ENCODE measurements at places on chromosomes 3 and 15.

DNA sequence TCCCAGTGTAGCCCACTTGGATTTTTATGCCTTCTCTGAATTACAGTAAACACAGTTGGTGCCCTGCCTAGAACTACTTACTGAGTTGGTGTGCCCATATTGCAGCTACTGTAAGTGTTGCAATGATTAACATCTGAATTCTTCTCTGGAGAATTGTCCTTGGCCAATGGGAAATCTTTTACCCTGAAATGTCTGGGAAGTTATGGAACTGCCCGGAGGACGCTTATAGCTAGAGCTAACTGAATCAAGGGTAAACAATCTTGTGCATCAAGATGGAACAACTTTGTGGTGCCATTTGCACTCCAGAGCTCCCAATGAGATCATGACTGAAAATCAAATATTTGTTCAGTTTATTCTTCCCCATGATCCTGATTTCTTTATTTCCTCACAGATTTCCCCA lies 246.7 kb upstream of the CBLB start:
- DNase-seq: no peak

DNA sequence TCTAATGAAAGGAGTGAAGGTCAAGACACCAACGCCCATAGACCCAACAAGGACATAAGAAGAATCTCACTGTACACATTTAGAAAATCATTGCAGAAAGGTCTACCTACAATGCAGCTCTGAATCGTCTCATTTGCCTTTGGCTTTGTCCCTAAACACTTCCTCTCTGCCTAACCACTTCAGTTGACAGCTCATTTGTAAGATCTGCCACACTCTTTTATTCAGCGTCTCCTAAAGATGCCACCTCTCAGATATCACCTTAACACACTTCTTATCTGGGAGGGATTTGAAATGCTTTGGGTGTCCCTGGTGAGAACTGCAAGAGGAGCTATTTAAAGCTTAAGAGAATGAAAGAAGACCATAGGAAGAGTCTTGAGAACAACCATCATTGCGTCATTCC lies 38.7 kb downstream of the RAB27A start:
- DNase-seq: no peak

DNA sequence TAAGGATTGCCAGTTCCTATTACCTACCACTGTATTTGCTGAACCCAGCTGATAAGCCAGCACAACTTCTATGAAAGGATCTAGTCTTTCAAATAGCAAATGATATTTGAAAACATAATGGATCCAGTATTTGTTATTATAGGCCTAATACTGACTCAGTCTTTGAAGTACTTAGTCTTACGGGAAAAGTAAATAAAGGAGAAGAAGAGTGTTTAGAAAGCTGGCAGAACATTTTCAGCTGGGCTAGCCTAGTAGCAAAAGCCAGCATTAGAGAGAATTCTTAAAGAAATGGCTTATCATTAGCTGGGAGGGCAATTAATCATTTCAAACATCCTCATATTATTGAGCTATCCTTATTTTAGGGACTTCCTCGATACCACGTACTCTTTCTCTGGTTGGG lies 101.4 kb upstream of the GOLIM4 start:
- DNase-seq: no peak

GRCh38 chr15:45443645-45444044 lies 65.3 kb upstream of the GATM start:
- DNase-seq: no peak

- DNase-seq: peak; percentile 73
Measured at GRCh38 chr15:78811124-78811824, at the start of gene ADAMTS7. TSS of gene ADAMTS7 (minus strand) at chr15:78811464. CDS start at chr15:78811220, 244 bp downstream.

- peak; percentile 53 for DNase-seq
Measured at GRCh38 chr15:80931721-80932512, 57.7 kb downstream of the MESD start.

DNA sequence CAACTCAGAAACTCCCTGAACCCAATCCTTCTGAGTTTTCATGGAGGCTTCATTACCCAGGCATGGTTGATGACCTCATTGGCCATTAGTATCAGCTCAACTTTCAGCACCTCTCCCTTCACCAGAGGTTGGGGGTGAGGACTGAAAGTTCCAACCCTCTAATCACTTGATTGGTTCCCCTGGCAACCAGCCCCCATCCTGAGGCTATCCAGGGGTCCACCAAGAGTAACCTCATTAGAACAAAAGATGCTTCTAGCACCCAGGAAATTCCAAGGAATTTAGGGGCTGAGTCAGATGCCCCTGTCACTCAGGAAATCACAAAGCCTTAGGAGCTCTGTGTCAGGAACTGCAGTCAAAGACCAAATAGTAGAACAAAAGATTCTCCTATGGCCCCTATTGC lies 43.8 kb downstream of the ADAMTSL3 start:
- DNase-seq: no peak

GRCh38 chr15:67048281-67049279 lies 16.8 kb upstream of the SMAD3 start:
- peak; percentile 95 for DNase-seq

DNA sequence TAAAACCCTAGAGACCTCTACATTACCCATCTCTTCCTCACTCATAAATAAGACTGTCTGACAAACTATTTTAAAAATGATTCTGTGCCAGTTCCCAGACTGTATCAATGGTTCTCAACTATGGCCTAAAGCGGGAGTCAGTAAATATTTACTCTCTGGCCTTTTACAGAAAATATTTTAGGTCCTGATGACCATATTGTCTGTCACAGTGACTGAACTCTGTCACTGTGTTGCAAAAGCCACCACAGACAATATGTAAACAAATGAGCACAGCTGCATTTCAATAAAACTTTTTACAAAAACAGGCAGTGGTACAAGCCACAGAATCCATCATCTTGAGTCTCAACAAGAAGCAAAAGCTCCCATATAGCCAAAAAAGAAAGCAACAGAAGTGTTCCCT lies 45.4 kb downstream of the PLOD2 start:
- peak; percentile 58 for DNase-seq

DNA sequence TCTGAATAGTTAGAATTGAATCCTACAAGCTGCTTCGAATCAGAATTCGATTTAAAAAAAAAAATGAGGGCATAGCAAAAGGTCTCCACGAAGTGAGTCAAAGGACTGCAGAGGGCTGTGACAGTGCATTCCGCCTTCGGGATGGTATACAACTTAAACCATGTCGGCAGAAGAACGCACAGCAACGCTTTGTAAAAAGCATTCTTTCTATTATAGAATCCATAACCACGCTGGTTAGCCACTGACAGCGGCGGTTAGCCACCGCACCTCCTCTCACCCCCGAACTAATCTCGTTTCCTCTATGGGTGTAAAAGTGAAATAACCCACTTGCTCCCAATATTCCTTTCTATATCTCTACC lies 664 bp upstream of the PIK3CA start:
- DNase-seq: no peak

DNA sequence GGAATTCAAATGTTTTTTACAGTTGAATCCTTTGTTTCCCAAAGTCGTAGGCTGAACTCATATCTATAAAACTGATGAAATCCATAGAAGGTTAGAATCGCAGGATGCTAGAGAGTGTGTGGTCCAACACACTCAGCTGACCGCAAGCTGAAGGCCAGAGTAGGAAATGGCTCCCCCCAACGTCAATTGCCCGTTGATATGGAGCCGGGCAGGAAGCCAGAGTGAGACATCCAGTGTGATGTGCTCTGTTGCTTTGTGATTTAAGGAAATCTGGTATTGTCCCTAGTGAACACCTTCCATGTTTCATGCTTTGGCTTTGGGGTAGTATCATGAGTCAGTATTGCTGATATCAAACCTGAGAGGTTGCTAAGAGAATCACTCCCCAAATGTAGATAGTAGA lies 5.8 kb upstream of the MEX3B start:
- no peak for DNase-seq

GRCh38 chr15:96158938-96159337 lies 171.6 kb upstream of the NR2F2 start:
- peak; percentile 28 for DNase-seq

DNA sequence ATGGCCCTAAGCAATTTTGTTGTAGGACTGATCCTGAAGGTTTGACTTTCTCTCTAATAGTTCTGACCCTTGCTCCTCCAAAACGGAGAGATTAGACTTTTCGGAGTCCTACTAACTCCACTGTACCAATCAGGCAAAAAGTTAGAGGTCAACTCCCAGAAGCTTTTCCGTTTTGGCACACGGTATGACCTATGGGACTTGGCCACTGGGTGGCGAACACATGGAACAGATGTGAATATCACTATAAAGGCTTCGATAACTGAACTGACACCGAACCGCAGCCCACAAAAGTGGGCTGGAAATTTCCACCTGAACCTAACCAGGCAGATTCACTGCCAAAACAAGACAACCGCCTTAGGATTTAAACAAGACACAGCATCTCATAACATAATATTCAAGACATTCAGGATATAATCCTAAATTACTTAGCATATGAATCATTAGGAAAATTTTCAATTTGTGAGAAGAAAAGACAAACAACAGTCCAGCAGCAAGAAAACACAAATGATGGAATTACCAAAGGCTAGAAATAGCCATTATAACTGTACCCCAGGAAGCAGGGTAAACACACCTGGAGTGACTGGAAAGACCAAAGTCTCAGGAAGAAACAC lies 12.2 kb upstream of the TM2D3 start:
- peak; percentile 31 for DNase-seq

DNA sequence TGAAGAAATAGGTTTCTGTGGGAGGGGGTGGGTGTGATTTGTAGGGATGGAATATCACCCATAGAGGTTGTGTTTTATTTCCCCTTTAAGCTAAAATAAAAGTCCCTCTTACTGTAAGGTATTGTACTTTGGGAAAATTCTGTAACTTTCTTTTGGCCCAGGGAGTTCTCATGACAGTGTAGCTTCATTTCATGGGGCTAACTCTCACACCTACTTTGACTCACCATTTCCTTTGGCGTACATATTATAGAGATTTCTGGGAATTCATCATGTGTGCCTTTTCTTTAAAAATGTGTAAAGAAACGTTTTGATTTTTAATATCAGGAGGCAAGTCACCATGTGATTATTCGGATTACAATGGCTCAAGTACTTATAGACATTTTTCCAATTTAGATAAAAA lies 477.7 kb upstream of the CFAP20DC start:
- DNase-seq: no peak

DNA sequence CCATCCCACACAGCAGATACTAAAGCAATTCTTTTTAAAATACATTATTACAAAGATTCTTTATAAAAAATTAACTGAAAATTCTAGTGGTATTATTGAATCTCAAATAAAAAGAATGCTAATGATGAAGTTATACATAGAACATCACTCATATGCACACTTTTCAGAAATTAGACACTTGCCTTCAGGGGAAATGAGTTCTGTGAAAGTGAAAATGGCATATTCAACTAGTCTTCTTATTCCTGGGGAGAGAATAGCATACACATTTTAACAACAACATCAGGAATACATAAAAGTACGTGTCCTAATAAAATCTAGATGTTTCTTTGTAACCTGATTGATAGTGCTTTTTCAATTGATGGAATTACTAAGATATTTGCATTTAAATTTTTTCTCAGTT lies 36.8 kb upstream of the DHX36 start:
- no peak for DNase-seq

DNA sequence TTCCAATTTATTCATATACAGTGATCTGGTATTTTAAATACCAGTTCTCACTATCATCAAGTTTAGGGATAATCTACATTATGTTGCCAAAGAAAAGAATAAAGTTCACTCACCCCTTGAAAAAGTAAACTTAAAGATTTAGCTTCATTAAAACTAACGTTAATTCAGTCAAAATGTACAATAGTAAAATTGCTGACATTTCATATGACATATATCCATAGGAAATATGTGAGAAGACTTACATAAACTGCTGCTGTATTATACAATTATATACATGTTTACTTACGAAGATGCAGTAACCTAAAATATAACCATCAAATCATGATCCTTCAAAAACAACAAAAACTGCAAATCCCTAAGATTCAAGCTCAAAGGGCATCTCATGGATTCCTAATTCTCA lies 44.0 kb downstream of the ATR start:
- DNase-seq: no peak

- DNase-seq: peak; percentile 52
Measured at GRCh38 chr3:30751610-30752299, 142.7 kb downstream of the GADL1 start.

DNA sequence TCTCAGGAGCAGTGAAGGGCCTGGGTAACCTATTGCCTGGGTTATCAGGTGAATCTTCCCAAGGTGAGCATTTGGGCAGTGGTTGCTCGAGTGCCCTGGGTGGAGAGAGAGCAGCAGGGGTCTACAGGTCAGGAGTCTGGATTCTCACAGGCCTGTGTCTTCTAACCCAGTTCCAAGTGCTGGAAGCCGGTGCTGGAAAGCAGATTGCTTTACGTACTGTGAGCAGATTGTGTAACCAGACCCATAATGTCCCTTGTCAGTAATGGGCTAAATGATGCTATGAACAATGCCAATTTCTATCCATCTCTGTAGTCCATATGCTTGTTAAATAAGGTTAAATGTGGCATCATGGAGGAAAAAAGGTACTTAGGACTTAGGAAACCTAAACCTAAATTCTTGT lies 106.5 kb downstream of the TPRG1 start:
- DNase-seq: no peak

GRCh38 chr15:95869920-95870319 lies 460.6 kb upstream of the NR2F2 start:
- no peak for DNase-seq

GRCh38 chr3:174377684-174378083 lies 481.4 kb upstream of the NAALADL2 start:
- no peak for DNase-seq

DNA sequence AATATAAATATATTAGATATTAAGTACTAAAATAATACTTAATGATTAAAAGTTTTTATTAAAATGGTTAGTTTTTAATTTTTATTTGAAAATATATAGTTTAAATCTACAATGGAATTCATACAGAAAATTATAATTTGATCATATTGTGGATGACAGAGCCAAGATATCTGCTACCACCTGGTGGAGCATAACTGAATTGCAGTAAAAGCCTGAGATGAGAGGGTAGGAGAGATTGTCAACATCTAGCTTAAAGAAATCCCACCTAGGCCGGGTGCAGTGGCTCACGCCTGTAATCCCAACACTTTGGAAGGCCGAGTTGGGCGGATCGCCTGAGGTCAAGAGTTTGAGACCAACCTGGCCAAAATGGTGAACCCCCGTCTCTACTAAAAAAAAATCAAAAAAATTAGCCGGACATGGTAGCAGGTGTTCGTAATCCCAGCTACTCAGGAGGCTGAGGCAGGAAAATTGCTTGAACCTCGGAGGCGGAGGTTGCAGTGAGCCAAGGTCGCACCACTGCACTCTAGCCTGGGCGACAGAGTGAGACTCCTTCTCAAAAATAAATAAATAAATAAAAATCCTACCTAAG lies 25.1 kb upstream of the CSTA start:
- peak; percentile 14 for DNase-seq

DNA sequence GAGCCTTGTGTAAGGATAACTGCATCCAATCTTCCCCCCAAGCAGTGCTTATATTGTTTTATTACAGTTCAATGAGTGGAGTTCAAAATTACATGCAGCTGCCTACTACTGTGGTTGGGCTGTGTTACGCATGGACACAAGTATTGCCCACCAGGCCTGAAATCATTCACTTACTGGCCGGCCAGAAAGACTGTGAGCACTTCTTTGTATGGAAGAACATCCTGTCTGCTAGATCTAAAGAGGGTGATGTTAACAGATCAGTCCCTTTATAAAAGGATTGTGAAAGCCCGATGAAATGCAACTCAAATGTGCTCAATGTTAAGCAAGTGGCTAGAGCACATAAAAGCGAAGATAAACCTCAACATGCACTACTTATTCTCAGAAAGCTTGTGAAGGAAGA lies 132.5 kb downstream of the FOXP1 start:
- peak; percentile 11 for DNase-seq
